Heart right ventricle (tissue), 16 donors: ENCODE measurements at places on chromosomes 6 and 20. TPM values are rescaled to one million over a fixed set of nuclear protein-coding genes. Genes with fewer than 3 reads are reported as not detected.

- peak; percentile 52 for DNase-seq
Measured at GRCh38 chr6:6927521-6928361, 180.0 kb upstream of the RREB1 start.

TUBB gene
- polyA plus RNA-seq = 156 TPM

DNA sequence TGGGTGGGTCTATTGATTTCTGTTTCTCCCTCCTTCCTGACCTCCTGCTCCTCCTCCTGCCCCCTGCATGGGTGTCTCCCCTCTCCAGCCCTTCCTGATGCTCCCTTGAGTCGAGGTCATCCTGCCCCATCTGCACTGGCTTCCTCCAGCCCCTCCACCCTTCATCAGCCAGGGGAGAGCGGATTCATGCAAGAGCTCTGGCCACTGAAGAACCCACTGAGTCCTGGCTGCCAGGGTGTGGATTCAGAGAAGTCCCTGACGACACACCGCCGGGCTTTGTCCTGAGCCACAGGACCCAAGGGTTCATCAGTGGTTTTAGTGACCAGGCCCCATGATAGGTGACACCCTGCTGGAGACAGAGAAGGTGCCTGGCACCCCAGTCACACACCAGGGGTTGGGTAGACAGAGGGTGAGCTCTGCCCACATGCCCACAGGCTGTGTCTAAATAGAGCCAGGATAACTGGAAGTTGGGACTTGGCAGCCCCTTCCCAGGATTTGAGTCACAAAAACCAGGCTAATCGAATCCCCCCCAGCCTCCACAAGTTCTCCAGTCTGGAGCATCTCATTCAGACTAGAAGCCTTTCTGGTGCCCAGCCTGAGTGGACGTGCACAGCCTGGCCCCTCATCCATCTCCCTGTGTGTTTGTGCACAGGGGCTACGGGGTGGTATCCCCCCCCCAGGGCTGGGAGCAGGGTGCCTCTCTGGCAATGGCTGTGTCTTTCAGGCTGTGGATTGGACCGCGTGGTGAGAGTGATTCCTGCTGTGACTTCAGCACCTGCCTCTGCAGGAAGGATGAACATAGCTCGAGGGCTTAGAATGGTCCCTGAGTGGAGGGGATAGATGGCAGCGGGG, 1.2 kb downstream of the GFRA4 start:
- DNase-seq = no peak

SLC17A3 gene
- not detected for polyA plus RNA-seq

DNA sequence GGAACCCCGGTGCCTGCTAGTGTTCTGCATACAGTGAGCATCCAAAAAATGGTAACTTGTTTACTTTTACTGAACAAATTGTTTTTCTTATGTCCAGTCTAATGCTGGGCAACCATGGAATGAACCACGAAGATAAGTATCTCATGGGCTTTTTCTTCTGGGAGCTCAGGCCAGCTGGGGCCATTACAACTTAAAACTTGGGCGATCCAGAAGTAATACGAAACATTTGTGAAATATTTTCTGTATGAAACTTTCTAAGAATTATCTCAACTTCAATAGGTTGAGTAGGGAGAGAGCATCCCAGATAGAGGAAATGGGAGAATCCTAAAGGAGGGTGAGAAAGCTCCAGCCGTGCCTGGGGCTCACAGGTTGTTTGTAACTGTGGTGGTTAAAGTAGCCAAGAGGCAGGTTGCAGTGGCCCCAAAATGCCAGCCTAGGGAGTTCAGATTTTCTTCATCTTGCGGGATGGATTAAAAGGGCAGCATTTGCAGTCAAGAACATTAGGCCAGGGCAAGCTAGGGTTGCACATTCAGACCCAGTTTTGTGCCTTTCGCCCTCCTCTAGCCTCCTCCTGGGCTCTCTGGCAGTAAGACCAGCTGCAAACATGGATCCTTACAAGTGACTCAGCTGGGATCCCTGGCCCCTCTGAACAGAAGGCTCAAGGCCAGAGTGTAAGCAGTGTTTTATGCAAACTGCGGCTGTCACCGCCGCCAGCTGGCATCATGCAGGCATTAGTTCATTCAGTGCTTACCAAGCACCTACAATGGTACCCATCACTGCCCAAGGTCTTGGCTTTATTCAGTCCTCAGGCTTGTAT, 41.5 kb downstream of the ELMO2 start:
- DNase-seq = no peak

DNA sequence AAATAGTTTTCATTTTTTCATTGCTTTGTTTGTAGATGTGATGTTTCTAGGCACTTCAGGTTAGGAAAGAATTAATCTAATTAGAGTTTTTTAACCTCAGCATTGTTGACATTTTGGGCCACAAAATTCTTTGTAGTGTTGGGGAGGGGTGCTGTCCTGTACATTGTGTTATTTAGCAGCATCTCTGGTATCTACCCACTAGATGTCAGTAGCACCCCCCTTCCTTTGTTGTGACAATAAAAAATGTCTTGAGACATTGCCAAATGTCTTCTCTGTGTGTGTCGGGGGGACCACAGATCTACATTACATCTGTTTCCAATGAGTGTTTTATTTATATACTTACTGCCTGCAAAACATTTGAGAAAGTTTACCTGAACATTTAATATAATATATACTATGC, 45.6 kb downstream of the EYA4 start:
- no peak for DNase-seq

TMEM244 gene
- not detected for polyA plus RNA-seq

GNRH2 gene
- not detected for polyA plus RNA-seq

- DNase-seq = peak; percentile 43
Measured at GRCh38 chr20:45987108-45987780, 15.2 kb upstream of the ZNF335 start.

DNA sequence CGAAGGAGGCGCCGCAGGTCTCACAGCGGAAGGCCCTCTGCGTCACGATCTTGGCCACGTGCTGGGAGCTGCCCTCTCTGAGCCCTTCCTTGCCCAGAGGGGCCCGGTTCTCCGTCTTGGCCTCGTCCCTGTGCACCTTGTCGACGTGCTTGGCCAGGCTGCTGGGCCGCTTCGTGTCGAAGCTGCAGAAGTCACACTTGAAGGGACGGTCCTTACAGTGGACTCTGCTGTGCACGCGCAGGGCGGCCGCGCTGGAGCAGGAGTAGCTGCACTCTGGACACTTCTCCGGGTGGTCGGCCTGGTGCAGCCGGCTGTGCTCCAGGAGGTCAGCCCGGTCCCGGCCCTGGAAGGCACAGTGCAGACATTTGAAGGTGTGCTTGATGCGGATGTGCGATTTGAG, 106.9 kb downstream of the ZFP64 start:
- DNase-seq = no peak

FARS2 gene
- 16.0 TPM for polyA plus RNA-seq

GRCh38 chr6:90612313-90612680, 25.4 kb upstream of the MAP3K7 start:
- DNase-seq = no peak

DLL1 gene
- 27.2 TPM for polyA plus RNA-seq

- DNase-seq = peak; percentile 42
Measured at GRCh38 chr6:142207265-142207877, 60.3 kb downstream of the VTA1 start.

CTCFL gene
- polyA plus RNA-seq = not detected

DNA sequence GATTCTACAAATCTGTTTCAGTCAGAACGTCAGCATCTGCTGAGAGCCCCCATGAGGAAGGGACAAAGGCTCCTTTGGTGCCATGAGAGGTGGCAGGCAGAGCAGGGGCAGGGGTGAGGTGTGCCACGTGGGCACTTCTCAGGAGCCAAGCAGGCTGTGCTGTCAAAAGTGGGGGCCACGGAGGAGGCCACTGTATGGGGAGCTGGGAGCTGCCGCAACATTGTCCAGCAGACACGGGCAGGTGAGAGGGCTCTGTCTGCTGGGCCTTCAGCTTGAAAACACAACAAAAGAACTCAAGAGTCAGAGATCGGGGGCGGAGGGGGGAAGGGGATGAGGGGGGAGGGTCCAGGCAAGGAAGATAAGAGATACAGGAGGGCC, 21.6 kb upstream of the FOXP4 start:
- DNase-seq = no peak

DNA sequence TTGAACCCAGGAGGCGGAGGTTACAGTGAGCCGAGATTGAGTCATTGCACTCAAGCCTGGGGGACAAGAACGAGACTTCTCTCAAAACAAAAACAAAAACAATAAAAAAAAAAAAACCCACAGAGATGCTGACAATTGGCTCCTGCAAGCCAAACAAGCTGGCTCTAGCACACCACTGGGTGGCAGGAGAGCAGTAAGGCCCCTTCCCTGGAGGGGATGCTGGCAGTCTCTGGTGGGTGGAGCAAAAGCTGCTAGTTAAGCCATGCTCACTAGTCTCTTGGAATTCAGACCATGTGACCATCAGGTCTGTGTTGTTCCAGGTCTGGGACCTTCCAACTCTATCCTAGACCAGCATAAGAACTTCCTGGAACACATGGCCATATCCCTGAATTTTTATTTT, 18.9 kb upstream of the DSN1 start:
- DNase-seq = no peak

LYRM4 gene
- 18.3 TPM for polyA plus RNA-seq

EYA2 gene
- polyA plus RNA-seq = 0.29 TPM

SNAP25 gene
- polyA plus RNA-seq = 0.44 TPM

- no peak for DNase-seq
Measured at GRCh38 chr6:11535801-11536230, 1.7 kb upstream of the TMEM170B start.

PAK5 gene
- not detected for polyA plus RNA-seq
